ENCODE measurements at places on chromosomes 1 and 21. TPM values are rescaled to one million over a fixed set of nuclear protein-coding genes. Genes with fewer than 3 reads are reported as not detected.

DNA sequence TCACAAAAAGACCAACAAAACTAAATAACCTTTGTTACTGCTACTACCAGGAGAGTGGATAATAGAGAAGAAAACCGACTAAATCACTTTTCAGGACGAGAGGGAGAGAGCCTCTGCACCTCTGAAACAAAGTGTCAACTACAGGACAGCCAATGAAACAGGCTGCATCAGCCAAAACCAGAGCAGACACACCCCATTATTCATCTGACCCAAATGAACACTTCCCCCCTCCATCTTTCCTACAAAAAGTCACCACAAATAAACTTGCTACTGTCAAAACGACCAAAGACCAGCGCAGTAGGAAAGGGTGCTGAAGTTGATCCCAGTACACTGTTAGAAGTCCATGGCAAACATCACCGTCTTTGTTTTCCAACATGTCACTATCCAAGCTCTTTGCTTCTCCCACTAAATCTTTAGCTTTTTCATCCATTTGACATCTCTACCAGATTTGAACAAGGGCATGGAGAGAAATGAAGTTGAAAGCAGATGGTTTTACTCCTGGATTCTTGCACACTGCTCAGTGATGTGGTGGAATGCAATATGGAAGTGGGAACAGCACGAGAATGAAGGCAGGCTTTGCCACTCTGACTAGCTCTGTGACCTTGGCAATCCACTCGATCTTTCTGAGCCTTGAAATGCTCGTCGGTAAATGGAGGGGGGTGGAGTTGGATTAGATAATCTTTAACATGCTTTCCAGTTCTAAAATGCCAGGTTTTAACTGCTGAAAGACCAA, 20.5 kb downstream of the DSTYK start:
- no peak for DNase-seq

The CASZ1 gene
- 54.5 TPM for total RNA-seq

DNA sequence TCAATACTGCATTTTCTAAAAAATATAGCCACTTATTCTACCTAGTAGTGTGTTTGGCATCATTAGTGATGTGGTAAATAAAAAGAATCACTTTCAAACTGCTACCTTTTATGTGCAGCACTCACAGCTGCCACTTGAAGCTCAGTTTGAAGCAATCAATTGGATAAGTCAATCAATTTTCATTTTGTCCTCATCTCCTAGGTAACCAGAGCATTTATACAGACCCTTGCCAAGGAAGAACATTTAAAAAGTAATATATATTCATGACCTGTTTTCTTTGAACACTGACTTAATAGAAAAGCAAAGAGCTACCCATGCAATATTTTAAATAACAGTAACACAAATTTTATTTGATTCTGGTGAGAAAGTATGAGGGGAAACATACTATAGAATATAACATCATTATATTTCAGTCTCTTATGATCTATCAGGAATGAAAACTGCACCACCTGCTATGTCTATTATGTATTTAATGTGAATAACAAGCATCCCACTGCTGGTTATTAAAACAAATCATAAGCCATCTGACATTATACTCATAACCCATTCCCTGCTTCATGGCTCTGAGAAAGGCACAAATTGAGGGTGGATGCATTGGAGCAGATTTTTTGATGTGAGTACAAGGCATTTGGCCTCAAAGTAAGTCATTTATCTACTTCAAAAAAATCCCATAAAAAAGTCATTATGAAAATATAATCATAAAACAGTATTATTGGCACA, 168.4 kb upstream of the C21orf91 start:
- DNase-seq = no peak

GRCh38 chr1:197773856-197774255, 1.4 kb downstream of the DENND1B start:
- no peak for DNase-seq
